ENCODE measurements at places on chromosomes 1 and 21.

DNA sequence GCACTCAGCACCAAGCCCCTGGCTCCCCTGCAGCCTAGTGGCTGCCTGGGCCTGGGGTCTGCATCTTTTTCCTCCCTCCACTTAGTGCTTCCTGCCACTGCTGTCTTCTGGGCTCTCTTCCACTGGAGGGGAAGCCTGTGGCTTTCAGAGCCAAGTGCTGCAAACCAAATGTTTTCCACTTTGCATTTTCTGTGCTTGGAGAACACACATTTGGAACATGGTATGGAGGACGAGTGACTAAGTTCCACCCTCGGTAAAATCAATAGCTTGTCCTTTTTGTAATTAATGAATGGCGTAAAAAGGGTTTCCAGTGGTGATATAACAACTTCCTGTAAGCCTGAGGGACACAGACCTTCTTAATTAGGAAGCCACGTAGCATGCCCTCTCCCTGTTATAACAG, 10.1 kb upstream of the GPR153 start:
- no peak for DNase-seq

DNA sequence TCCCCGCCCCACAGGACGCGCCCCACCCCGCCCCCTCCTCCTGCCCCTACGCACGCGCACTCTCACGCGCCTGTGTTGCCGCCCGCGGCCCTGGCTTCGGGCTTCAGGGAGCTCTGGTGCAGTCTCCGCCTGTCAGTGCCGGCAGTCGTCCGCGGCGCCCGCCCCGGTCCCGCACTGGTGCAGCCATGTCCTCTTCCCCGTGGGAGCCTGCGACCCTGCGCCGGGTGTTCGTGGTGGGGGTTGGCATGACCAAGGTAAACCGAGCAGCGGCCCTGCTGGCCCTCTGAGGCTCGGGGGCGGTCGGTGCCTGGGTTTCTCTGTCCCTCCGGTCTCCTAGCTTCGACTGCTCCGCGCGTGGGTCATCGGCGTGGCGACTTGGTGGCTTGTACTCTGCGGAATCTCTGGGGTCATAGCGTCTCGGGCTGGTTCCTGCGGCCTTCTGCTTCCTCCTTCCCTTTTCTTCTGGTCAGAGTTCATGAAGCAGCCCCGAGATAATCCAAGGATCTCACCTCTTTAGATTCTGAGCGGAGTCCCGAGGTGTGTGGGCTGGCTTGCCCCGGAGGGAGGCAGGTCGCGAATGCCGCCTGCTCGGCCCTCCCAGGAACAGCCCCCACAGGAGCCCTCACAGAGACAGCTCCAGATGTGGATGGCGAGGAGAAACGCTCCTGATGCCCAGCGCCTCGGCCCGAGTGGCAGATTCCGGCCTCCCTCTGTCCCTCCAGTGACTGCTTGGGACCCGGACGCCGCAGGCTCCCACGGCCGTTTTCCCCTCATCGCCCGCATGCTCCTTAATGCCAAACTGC, at the start of gene SCP2:
Gene SCP2 (plus strand): TSS at position 65 of the 803 bp plus-strand sequence. CDS start 121 bp downstream, at position 186.
- peak; percentile 83 for DNase-seq

- DNase-seq = no peak
Observed at GRCh38 chr1:42453386-42453785, 2.4 kb downstream of the ZMYND12 start.

GRCh38 chr21:33685613-33686197, 43.4 kb downstream of the ITSN1 start:
- DNase-seq = no peak

GRCh38 chr1:51648180-51649109, 31.6 kb downstream of the OSBPL9 start:
- DNase-seq = no peak

- DNase-seq = no peak
Observed at GRCh38 chr1:87362063-87362833, 33.6 kb downstream of the LMO4 start.

DNA sequence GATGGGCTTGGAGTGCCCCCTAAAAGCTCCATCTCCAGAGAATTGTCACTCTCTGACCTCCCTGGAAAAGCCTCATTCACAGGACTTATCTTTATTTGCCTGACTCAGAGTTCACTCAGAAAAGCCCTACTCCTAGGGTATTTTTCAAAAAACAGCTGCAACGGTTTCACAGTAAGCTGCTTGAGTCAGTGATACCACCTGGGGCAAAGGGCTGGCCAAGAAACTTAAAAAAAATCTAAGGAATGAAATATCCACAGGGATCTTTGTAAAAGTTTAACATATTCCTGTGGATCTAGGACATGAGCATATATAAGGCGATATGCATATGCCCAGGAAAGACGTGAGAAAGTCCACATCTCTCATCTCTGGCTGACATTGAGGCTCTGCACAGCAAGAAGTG, 33.8 kb upstream of the TSPAN2 start:
- DNase-seq = no peak

DNA sequence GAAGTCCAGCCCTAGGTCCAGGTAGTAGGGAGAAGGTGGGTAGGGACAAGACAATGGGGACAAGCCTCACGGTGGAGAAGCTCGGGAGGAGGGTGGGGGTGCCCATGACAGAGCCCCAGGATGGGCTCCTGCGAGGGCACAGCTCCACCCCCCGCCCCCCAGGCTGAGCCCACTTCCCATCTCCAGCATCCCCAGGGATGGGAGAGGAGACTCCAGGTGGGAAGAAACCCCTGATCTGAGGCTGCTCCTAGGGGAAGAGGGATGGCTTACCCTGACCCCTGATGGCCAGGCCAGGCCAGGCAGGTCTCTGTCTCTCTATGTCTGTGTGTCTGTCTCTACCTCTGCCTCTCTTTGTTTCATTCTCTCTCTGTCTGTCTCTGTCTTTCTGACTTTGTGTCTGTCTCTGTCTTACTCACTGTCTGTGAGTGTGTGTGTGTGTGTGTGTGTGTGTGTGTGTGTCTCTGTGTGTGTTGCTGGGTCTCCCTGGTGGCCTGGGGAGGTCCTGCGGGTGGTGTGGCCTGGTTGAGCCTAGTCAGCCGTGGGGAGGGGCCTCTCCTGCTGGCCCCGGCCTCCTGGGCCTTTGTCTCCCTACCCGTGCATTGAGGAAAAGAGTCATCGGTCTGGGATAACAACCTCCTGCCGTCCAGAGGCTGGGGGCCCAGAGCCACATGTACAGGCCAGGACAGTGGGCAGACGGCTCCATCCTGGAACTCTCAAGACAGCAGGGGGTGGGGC, 45.7 kb downstream of the WNT9A start:
- no peak for DNase-seq

DNA sequence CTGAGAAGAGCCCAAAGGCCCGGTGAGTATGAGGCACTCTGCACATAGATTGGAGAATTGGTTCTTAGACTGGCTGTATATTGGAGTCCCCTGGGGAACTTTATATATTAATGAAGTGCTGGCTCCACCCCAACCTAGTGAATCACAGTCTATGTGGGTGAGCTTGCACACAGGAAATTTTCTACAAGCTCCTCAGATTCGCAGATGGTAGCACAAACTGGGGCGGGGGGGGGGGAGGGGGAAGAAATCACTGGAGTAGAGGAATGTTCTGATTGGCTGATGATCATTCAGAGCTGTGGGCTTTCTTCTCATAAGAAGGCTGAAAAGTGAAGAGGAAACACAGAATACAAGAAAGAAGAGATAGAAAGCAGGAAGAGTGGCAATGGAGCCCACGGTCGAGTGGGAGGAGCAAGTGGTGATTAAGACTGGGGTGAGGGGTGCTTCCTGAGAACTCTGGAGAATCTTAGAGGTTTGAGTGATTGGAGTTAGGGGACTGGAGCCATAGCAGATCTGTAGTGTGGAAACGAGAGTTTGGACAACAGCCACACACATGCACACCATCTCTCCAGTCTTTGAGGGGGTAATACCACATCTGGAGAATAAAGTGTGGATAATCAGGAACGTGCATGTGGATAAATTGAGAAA, 465.9 kb upstream of the DAB1 start:
- DNase-seq = no peak

- no peak for DNase-seq
Observed at GRCh38 chr1:170674986-170675385, 11.1 kb downstream of the PRRX1 start.

Measured in stimulated activated CD8-positive, alpha-beta memory T cell treated with anti-CD3 and anti-CD28 coated beads, Interleukin-4, amount 100 ng/mL, for 48 hours (primary cell).